ENCODE measurements at places on chromosomes 5 and 9.

DNA sequence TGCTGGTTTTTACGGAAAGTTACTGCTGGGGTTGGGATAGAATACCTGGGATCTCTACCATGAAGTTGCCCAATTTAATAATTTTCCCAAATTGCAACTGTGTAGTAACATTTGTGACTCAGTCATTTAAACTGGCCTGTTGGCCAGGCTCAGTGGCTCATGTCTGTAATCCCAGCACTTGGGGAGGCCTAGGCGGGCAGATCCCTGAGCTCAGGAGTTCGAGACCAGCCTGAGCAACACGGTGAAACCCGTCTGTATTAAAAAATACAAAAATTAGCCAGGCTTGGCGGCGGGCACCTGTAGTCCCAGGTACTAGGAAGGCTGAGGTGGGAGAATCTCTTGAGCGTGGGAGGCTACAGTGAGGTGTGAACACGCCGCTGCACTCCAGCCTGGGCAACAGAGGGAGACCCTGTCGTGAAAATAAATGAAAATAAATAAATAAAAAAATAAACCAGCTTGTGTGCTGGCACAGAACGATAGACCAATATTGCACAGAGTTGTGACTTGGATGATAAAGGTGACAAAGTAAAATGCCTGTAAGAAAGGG lies 160.7 kb upstream of the ZNF608 start:
- H3K4me3 ChIP-seq: peak overlapping the region; percentile 67
- peaks cover 90% of the 10 kb centered on the region for H3K4me1 ChIP-seq
- H3K27ac ChIP-seq: peak overlapping the region; percentile 69
- DNase-seq: no peak
- no peaks in the 10 kb centered on the region for H3K27me3 ChIP-seq

- H3K27me3 ChIP-seq: peaks cover 96% of the 10 kb centered on the region
- peaks cover 4% of the 10 kb centered on the region for H3K4me1 ChIP-seq
- H3K36me3 ChIP-seq: no peaks in the 10 kb centered on the region
- DNase-seq: no peak
- H3K27ac ChIP-seq: no peak overlapping the region
- no peak overlapping the region for H3K4me3 ChIP-seq
Observed at GRCh38 chr5:154487541-154487940, 9.5 kb upstream of the HAND1 start.

DNA sequence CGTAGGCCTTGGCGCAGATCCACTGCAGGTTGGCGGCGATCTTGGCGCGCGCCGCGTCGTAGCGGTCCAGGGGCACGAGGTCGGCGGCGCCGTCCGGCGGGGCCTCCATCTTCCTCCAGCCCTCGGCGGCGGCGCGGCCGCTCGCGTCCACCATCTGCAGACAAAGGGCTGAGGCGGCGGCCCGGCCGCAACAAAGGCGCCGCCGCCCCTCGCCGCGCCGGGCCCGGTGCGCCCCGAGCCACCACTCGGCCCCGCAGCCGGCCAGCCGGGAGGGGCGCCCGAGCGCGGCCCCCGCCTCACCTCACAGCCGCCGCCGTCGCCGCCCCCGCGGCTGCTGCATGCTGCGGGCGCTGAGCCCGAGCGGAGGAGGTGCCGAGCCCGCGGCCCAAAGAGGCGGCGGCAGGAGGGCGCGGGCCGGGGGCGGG lies 328 bp downstream of the CAMSAP1 start:
- DNase-seq: peak; percentile 40
- H3K4me3 ChIP-seq: no peak overlapping the region
- H3K36me3 ChIP-seq: peaks cover 38% of the 10 kb centered on the region
- no peak overlapping the region for H3K27ac ChIP-seq
- H3K27me3 ChIP-seq: peaks cover 3% of the 10 kb centered on the region

- H3K27ac ChIP-seq: no peak overlapping the region
- no peak overlapping the region for H3K4me3 ChIP-seq
- DNase-seq: no peak
- no peaks in the 10 kb centered on the region for H3K36me3 ChIP-seq
- no peaks in the 10 kb centered on the region for H3K27me3 ChIP-seq
Observed at GRCh38 chr5:149294872-149295829, 23.5 kb downstream of the AFAP1L1 start.

DNA sequence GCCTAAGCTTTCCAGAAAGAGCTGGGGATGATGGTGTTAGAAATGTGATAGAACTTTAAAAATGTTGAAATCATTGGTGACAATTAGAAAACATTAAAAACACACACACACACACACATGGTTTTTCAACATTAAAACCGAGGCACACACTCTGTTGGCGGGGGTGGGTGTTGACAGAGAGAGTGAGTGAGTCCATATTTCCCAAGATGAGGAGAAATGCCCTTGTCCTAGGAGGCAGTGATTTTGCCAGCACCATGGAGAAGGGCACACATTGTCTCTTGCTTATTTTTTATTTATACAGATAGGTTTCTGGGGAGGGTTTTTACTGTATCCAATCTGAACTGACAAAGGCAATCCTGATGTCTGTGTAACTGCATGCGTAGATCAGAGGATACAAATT lies 152.5 kb downstream of the INSYN2B start:
- H3K4me1 ChIP-seq: no peaks in the 10 kb centered on the region
- no peak overlapping the region for H3K4me3 ChIP-seq
- DNase-seq: no peak
- H3K27ac ChIP-seq: no peak overlapping the region
- peaks cover 6% of the 10 kb centered on the region for H3K27me3 ChIP-seq

DNA sequence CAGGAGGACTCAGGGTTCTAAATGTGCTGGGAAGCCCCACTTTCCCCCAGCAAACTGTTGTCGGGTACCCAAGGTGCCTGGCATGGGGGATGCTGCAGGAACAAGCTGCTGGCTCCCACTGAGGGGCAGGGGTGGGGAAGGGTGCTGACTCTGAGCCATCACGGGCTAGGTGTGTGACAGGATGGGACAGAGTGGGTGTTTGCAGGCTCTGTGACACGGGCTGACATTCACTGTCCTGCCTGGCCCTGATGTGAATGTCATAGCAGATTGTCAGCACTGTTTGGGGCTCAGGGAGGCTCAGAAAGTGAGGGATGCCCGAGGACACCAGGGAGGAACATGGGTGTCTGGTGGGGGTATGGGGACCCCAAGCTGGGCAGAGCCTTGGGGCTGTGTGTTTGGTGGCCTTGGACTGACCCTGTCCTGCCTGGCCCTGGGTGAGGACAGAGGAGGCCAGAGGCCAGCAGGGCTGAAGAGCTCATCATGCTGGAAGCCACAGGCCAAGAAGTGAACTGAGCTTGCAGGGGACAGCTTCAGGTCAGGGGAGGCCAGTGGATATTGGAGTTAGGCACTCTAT lies 20.6 kb downstream of the WNK2 start:
- H3K4me3 ChIP-seq: peak overlapping the region; percentile 45
- H3K27ac ChIP-seq: no peak overlapping the region
- peaks cover 3% of the 10 kb centered on the region for H3K27me3 ChIP-seq
- H3K4me1 ChIP-seq: peaks cover 72% of the 10 kb centered on the region

- H3K36me3 ChIP-seq: no peaks in the 10 kb centered on the region
- H3K4me1 ChIP-seq: peaks cover 48% of the 10 kb centered on the region
- H3K4me3 ChIP-seq: peak overlapping the region; percentile 96
- no peak for DNase-seq
Observed at GRCh38 chr5:135399794-135400542, 937 bp upstream of the MACROH2A1 start.

DNA sequence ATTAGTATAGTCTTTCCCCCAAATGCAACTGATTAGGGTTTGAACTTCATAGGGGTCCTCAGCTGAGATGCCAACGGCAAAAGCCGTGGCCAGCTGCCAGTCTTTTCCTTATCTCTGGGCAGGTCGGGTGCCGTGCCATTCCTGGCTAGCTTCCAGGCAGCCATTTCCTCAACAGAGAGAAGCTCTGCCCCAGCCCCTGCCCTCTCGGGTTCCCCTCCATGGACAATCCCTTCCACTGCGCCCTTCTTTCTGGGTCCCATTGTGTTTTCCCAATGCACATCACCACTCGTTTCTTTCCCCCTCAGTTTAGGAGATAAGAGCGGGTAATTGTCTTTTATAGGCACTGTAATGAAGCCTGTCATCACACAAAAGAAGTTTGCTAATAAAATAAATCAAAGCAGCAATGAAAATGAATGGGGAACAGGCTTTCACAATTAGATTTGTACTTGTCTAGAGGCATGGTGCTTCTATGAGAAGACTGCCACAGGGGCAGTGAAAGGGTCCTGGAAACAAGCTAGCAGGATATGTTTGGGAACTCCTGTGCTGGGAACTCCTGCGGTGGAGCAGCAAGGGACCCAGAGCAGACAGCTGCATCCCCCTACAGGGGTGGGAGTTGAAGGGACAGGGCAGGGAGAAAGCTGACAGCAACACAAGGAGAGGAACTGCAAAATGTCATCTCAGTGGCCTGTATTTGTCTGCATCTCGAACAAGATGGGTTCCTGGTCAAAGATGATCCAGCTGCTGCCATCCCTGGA lies 48.0 kb upstream of the SAP30L start:
- H3K4me1 ChIP-seq: peaks cover 31% of the 10 kb centered on the region
- no peak overlapping the region for H3K4me3 ChIP-seq
- no peak overlapping the region for H3K27ac ChIP-seq
- no peak for DNase-seq

Measured in neural crest cell (in vitro differentiated cells).